ENCODE measurements at places on chromosomes 4 and X. TPM values are rescaled to one million over a fixed set of nuclear protein-coding genes. Genes with fewer than 3 reads are reported as not detected.

Gene HSD17B13
- total RNA-seq = not detected

Gene NUP62CL
- total RNA-seq = not detected

Gene JCHAIN
- total RNA-seq = not detected

Gene ALB
- not detected for total RNA-seq

Gene SLC10A4
- total RNA-seq = 0.18 TPM

Gene S100G
- not detected for total RNA-seq

Gene PWWP3B
- 2.1 TPM for total RNA-seq

Gene GPR143
- not detected for total RNA-seq

Gene SMIM31
- total RNA-seq = not detected

Gene PRIMPOL
- 12.7 TPM for total RNA-seq

Gene POU4F2
- not detected for total RNA-seq

Gene CT45A3
- not detected for total RNA-seq

Gene ZRSR2
- total RNA-seq = 12.2 TPM

Gene TKTL1
- not detected for total RNA-seq

Gene PPP4R3C
- total RNA-seq = not detected

Gene SPATA4
- total RNA-seq = not detected

Gene FOXR2
- total RNA-seq = not detected

Gene AFAP1
- 107 TPM for total RNA-seq

Gene RGN
- 0.33 TPM for total RNA-seq

Gene MSANTD1
- 0.55 TPM for total RNA-seq

Gene MAGEA2
- not detected for total RNA-seq

Gene HGFAC
- 0.28 TPM for total RNA-seq

Gene TLR8
- not detected for total RNA-seq

Gene CENPI
- 5.7 TPM for total RNA-seq

Gene UCHL1
- 856 TPM for total RNA-seq

Gene GPAT3
- total RNA-seq = 0.07 TPM

Gene AFM
- total RNA-seq = not detected

Gene COX7B2
- total RNA-seq = not detected

Gene BEX1
- 6.0 TPM for total RNA-seq

Gene PRRG3
- total RNA-seq = not detected

Gene OTUD6A
- total RNA-seq = not detected

Gene AFF2
- 11.8 TPM for total RNA-seq

Gene P2RY10
- total RNA-seq = not detected

Gene ADGRG2
- total RNA-seq = 0.15 TPM

Gene UGT2B17
- total RNA-seq = not detected

Gene UTP3
- total RNA-seq = 23.8 TPM

Gene SASH3
- total RNA-seq = not detected

Gene HMGB2
- total RNA-seq = 31.0 TPM

Gene BOD1L1
- 35.8 TPM for total RNA-seq

Gene GRK4
- total RNA-seq = 13.4 TPM

Gene SYN1
- total RNA-seq = 3.7 TPM

Gene PDS5A
- total RNA-seq = 61.3 TPM

Gene DUSP21
- total RNA-seq = not detected
